M059J (cell line): ENCODE measurements at places on chromosomes 1 and 21. TPM values are rescaled to one million over a fixed set of nuclear protein-coding genes. Genes with fewer than 3 reads are reported as not detected.

The MAGI3 gene
- 7.6 and 12.7 TPM in 2 replicates for total RNA-seq

The KCNH1 gene
- 2.8 and 3.2 TPM in 2 replicates for total RNA-seq

The FCRL1 gene
- not detected in 2 replicates for total RNA-seq

The SHE gene
- total RNA-seq = not detected in 2 replicates

The LCE1F gene
- total RNA-seq = not detected in 2 replicates

The RASSF5 gene
- total RNA-seq = 1.6 and 4.1 TPM in 2 replicates

The PKP1 gene
- 0.15 TPM in 1 of 2 replicates, not detected in the other for total RNA-seq

The GON4L gene
- total RNA-seq = 12.0 and 22.0 TPM in 2 replicates

The ATP1A2 gene
- 0.05 TPM in 1 of 2 replicates, not detected in the other for total RNA-seq

The WDR64 gene
- total RNA-seq = not detected in 2 replicates

DNA sequence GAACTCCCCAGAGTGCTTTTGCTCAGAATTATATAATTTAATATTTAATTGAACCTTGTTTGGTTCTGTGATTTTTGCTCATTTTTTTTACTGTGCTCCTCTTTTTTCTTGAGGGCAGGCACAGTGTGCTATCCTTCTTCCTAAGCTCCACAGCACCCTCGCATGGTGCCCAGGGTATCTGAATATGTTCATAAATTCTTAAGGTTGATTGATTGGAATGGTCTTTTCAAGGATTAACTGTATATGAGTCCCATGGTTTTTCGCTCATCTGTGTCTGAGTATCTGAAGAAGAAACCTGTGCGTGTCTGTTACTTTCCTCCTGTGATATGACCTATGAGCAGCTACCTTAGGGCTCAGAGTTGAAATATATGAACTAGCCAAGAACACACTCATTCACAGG is 393.7 kb downstream of the HLX start:
- DNase-seq = peak; percentile 12

DNA sequence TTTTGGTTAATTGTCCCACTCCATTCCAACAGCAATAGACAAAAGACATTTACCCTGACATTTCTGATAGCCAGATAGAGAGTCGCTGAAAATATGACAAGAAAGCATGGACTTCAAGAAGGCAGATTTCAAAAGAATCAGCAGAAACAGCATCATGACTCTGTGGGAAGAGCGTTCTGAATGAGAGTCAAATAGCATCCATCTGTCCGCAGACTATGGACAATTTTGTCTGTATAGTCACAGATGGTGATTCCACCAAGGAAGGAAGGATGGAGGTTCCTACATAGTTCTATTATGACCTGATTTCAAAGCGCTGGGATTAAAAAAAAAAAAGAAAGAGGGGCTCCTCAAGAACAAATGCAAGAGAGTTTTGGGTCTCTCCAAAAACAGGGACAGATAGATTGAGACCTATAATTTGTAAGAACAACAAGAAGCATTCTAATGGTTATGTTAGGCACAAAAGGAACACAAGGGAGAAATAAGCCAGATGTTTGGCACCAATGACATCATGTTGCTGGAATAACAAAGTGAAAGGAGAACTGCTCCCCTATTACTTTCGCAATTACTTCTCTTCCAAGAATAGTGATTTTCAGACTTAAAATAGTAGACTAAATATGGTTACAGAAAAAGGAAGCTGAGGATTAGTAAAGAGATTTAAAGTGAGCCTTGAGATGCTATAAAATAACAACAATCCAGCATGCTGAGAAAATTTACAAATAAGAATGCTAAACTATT is 28.5 kb downstream of the NIBAN1 start:
- no peak for DNase-seq

DNA sequence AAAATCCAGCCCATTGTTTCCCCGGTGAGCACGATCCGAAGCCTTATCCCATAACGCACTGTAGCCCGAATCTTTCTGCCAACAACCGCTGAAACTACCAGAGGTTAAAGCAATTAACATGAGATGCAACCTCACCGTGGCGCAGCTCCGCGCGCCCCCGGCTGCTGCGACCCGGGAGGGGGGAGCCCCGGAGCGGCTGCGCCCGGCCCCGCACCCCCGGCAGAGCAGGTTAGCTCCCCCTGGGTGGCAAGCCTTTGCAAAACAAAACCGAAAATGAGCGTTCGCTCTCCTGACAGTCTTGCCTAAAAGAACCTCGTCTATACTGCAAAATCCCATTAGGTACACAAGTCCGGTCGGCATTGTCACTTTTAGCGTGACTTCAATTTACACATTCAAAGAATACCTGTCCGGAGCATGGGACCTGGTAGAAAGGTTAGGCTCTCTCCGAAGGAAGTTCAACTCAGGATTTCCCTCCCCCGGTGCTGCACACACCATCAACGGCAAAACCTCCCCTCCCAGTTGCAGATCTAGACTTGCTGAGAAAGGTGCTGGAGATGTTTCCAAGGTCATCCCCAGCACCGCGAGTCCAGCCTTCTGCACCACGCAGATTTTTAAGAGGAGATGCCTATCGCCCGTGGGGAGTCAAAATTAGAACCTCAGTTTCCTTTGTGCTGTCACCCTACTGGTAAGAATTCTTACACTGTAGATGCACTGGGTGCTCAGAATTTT is 107.5 kb downstream of the ZNF281 start:
- peak; percentile 65 for DNase-seq

DNA sequence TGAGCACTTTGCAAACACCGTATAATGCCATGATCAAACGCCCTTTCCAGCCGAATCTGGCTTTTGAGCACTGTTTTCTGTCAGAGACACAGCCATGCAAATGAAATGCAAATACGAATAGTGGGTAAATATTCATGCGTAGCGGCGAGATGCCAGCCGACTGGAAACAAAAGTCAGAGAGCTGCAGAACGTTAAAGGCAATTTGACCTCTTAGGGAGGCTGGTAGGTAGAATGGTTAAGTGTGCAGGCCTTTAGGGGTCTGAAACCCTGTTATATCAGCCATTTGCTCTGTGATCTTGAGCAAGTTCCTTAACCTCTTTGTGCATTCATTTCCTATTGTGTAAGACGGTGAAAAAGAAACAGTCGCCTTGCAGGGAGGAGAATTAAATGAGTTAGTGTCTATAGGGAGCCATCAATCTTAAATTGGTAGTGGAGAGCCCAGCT is 6.5 kb upstream of the SDHB start:
- DNase-seq = no peak

- DNase-seq = peak; percentile 63
Measured at GRCh38 chr1:1573843-1574720, 581 bp downstream of the SSU72 start.

- peak; percentile 24 for DNase-seq
Measured at GRCh38 chr21:44482581-44483287, 27.4 kb downstream of the LRRC3 start.

DNA sequence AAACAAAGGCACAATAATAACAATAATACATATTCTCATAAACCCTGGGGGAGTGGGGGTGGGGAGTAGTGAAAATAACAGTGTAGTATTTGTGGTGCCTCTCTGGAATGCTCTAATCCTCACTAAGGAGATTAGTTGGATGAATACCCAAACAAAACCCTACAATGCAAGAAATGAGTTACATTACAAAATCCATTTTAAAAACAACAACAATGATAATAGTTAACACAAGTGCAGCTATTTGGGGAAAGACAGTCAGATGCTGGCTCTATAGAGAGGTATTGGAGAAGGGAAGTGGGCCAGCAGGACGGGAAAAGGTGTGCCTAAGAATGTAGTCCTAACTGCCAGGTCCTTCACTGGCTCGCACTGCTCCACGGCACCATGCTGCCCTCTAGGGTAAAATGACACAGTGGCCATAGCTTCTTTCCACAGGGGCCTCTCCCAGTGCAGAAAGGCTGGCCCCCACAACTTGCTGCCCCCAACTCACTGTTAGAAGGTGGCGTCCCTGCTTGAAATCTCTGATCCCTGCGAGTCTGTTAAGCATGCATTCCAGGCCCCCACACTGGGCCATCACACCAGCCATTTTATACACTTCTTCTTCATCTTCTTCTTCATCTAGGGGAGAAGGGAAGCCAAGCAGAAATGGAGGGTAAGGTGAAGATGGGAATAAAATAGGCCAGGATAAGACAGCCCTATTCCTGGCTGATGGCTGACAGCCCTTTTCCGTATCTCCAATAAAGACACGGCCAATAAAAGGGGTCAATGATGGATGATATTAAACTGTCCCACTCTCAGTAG is 113.8 kb downstream of the UBR4 start:
- DNase-seq = no peak

DNA sequence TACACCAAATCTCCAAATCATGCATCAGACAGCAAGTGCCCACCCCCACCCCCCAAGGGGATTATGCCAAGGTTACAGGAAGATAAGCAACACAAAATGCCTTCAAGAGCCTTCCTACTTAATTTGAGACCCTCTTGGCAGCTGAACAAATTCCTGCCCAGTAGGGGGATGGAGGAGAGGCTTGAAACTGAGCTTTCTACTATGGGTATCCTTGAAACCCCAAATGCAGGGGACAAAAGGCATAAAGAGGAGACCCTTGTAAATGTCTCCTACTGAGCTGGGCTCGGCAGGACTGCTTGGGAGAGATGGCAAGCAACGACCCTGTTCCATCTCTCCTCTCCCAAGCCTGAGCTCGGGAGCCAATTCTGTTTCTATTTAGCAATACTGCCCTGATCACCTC is 3.5 kb downstream of the SLC41A1 start:
- DNase-seq = no peak

- peak; percentile 99 for DNase-seq
Measured at GRCh38 chr1:12143631-12144155, 23.1 kb upstream of the TNFRSF1B start.

DNA sequence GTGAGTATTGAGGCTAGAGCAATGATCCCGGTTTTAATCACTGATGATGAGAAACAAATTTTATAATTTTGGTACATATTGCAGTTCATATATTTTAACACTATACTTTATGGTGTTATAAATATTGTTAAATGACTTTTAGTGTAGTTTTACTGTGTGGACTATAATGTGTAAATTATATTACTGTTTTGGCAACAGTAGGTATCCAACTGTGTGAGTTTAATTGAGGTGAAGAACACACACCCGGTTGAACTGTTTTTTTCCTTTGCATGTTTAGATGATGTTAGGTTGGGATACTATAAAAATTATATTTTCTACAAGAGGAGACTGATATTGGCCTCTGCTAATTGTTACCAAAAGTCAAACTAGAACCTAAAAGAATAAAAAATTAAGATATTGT is 166.5 kb downstream of the SDCCAG8 start:
- no peak for DNase-seq

DNA sequence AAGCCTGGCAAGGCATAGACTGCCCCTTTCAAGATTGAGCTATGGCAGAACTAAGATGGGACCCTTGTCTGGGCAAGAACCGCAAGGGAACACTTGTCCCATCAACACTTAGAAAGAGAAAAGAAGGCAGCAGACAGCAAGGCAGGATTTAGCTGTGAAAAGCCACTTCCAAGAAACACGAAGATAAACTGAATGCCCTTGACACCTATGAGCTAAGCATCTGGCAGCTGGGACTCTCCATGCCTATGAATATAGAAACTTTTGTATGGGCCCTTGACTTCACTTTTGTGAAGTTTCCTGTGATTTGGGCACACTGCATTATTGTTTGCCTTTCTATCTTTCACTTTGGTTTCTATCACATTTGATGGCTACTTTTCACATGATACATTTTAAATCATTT is 24.9 kb upstream of the CACNA1E start:
- no peak for DNase-seq
